ENCODE measurements at places on chromosomes 2 and 18.

DNA sequence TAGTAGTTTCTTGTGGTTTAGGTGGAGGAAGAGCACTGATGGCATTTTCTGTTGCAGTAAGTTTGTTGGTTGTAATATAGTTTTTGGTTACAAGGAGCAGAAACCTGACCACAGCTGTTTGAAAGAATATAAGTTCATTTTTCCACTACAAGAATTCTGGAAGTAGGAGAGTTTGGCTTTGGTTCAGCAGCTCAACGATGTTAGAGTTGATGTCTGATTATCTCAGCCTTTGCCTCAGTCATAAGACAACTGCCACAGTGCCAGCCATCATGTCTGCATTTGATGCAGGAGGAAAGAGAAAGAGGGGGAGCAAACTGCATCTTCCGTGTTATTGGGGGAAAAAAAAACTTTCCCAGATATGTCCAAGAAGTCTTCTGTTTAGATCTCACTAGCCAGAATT is 119.1 kb downstream of the LYPD1 start:
- no peak for DNase-seq

DNA sequence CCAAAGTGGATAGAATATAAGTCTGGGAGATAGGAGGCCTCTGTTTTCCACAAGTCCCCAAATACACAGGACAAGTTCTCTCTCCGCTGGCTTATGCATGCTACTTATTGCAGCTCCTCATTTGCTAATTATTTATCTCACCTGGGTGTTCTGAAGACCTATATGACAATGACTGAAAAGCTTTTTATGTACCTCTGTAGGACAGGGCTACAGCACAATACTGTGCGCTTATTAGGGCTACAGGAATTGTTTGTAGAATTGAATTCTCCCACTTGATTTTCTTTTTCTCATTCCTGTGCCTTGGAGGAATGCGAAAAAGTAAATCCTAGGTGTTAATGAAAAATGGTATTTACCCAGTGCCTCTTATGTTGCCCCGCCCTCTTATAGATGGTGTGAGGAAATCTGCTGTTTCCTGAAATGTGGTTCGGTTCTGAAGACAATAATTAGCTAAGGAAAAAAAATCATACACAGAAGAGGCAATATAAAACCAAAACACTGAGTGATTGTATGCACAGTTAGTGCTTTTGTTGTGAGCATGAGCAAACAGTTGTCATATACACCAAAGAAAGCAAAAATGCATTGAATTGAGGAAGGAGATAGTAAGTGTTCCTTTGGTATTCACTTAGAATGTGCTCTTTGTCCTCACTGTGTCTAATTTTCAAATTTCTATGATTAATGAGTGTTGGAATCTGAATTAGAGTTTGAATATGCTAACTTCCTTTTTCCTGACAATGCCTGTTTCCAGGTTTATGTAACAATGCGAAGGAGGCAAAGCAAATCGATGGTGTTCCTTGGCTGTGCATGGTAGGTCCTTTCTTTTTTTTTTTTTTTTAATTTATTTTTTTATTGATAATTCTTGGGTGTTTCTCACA is 78.7 kb upstream of the PNPT1 start:
- no peak for DNase-seq

- DNase-seq = peak; percentile 21
These were observed at the start of gene SLC9A4 for GRCh38 chr2:102473020-102473419. SLC9A4 (plus strand) TSS chr2:102473226; CDS start chr2:102473760, 534 bp downstream.

- DNase-seq = no peak
These were observed 361.5 kb upstream of the RAB12 start for GRCh38 chr18:8247700-8248099.

GRCh38 chr18:48835745-48836170 is 115.0 kb downstream of the SMAD7 start:
- DNase-seq = no peak

GRCh38 chr18:8242151-8242696 is 367.0 kb upstream of the RAB12 start:
- DNase-seq = no peak

DNA sequence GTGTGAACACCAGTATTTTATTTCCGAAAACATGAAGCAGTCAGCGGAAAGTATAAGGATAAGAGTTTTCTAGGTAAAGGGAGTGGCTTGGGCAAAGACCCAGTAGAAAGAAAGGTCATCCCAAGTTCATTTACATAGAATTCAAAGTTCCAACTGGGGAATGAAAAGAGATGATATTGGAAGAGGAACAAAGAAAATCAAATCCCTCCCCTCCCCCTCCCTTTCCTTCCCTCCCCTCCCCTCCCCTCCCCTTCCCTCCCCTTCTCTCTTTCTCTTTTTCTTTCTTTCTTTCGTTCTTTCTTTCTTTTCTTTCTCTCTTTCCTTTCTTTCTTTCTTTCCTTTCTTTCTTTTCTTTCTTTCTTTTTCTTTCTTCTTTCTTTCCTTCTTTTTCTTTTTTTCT is 675.7 kb upstream of the NRXN1 start:
- DNase-seq = no peak

DNA sequence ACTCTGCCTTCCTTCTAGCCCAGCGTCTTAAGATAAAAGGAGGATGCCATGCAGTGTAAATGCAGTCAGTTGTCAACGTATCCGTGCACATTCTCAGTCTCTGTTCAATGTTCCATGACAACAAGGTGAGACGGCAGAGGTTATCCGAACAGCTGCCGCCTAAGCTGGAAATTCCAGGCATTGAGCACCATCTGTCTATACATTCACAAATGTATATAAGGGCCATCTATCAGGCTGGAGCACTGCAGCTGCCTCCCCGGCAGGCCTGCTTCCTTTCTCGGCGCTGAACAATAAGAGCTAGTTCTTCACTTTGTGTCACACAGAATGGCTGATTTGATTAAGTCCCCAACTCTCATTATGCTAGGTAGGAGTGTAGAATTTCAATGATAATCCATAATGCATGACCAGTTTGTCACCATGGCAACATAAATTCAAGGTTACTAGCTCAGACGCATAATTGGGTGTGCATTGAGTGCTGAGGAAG is 282.2 kb upstream of the SOX11 start:
- DNase-seq = peak; percentile 98

DNA sequence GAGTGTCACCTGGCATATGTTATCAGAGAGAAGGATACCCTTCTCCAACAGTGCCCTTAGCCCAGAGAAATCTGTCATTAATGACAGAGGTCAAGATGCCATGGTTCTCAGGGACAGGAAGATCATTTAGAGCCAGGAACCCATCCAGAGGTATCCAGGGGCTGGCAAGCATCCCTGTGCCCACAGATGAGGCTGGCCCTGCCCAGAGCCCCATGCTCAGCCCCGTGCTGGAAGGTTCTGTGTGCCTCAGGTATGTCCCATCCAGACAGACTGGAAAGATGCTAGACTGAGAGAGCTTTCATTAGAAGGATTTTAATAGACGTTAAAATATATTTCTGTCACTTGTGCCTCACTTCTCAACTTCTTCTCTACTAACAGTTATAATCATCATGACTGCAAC is 8.2 kb upstream of the TUBB6 start:
- DNase-seq = no peak
